ENCODE measurements at places on chromosomes 3 and 15.

- DNase-seq = no peak
Observed at GRCh38 chr3:37779289-37780152, 82.2 kb upstream of the CTDSPL start.

DNA sequence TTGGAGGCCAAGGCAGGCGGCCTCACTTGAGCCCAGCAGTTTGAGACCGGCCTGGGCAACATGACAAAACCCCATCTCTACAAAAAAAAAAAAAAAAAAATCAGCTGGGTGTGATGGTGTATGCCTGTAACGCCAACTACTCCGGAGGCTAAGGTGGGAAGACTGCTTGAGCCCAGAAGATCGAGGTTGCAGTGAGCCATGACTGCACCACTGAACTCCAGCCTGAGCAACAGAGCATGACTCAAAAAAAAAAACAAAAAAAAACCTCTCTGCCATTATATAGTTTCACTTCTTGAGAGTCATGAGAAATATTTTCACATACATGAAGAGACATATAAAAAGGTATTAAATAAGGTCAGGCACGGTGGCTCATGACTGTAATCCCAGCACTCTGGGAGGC lies 45.9 kb upstream of the CP start:
- no peak for DNase-seq

DNA sequence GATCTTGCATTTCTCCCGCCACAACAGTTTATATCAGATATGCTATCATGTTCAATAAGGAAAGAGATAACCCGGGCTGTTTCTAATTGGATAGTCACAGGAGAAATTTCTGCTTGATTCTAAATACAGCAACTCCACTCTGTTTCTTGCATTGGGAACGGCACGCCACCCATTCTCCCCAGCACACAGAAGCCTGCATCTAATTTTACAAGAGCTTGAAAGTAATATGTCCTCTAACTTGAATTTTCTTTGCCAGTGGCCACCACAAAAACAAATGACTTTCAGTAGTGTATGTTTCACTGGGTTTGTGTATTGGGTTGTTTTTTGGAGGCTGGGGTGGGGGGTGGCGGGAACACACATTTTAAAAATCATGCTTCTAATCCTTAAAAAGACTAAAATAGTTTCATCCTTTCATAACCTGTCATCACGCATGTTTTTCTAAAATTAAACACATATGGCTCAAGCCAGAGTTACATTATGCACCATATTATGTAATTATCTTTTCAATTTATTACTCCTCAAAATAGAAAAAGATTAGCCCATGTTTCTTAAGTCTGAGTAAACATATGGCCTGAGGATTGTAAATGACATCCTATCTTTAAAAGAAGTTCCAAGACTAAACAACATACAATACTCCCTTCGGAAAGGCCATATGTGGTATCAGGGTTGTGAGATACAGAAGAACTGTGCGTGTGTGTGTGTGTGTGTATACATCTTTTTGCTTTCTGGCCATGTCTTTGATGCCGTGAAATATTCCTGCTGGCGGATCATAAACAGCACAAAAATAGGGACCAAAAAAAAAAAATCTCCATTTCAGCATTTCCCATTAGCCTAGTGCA lies 176.3 kb downstream of the FOXP1 start:
- DNase-seq = no peak

DNA sequence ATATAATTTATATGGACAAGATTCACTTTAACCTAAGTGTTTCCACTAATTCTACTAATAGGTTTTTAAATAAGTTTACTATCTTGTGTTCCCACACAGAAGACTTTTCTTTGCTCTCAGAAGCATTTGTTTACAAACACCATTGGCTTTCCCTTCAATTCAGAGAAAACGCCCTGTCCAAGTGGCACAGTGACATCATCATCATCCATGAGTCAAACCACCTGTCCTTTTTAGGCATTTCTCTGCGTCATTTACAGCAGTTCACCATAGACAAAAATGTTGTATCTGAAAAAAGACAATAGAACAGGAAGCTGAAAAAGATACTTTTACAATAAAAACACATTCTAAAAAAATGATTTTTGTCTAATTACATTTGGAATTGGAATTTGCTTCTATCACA lies 9.3 kb upstream of the BCL2L10 start:
- no peak for DNase-seq

DNA sequence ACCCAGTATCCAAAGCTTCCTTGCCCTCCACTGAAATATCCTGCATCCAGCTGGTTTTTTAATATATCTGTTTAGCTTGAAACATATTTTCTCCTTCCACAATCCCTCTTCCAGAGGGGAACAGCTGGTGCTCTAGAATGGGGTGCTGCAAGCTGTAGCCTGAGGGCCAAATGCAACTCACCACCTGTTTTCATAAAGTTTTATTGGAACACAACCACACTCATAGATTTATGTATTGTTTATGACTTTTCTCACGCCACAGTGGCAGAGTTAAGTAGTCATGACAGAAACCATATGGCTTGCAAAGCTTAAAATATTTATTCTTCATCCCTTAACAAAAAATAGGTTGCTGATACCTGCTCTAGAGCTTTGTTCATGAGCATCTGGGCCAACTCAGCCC lies 298.7 kb downstream of the CLSTN2 start:
- no peak for DNase-seq

GRCh38 chr3:192685801-192686200 lies 41.5 kb downstream of the FGF12 start:
- no peak for DNase-seq

DNA sequence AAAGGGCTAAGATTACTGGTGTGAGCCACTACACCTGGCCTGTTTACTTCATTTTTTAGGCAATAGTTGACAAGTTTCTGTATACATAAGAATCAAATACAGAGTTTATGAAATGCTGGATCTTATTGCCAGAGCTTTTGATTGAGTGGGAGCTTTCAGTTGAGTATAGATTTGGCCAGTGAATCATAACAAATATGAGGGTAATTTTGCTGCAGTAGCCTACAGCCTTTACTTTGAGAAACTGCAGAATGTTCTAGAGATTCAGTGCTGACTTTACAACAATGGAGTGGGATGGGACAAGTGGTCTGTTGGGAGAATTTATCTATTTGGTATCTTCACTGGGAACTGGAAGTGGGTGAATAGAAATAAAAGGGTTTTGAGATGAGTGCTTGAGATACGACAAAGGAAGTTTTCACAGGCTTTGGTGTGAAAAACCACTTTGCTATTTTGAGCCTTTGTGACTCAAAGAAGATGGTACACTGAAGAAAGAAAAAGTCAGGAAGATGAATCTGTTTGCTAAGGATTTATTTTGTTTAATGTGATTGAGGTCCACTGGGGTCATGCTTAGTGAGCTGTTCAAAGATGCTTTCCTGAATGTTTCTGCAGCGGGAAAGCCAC lies 227.8 kb downstream of the UBE2E2 start:
- DNase-seq = no peak

- DNase-seq = no peak
Observed at GRCh38 chr15:73822998-73823397, 50.4 kb upstream of the TBC1D21 start.

GRCh38 chr3:190697901-190698300 lies 164.6 kb downstream of the GMNC start:
- no peak for DNase-seq

DNA sequence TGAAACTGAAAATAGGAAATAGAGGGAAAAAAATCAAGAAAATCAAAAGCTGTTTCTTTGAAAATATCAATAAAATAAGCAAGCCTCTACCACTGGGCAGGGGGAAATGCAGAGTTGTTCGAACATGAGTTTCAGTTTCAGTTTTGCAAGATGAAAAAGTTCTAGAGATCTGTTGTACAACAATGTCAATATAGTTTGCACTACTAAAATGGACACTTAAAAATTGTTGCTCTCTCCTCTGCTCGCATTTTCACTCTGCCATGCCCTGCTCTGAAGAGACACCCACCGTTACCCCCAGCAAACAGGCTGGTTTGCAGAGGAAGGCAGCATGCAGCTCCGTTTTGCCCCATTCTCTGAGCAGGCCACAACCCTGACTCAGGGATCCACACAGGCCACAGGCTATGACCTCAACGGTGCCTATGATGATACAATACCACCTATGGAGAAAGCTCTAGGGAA lies 64.5 kb downstream of the ZNF148 start:
- no peak for DNase-seq

DNA sequence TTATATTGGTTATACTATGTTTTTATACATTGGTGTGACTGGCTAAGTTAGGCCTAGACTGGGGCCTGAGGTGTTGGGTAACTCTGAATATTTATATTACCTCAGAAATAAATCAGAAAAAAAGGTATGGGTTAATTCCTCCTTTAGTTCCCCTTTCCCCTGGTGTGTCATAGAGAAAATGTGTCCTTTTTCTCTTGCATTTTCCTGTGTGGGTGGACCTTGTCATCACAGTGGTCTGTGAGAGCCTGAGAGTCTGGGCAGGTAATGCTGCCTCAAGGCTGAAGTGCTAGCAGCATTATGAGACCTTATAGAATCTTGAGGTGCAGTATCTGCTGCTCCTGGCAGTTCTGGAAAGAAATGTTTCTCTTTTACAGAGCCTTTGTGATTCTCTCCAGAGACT lies 69.7 kb downstream of the PCOLCE2 start:
- no peak for DNase-seq

- DNase-seq = no peak
Observed at GRCh38 chr3:148742118-148742517, 44.4 kb downstream of the AGTR1 start.

Measured in substantia nigra (tissue), 51 donors.